ENCODE measurements at places on chromosomes 3 and 15. TPM values are rescaled to one million over a fixed set of nuclear protein-coding genes. Genes with fewer than 3 reads are reported as not detected.

- DNase-seq = no peak
Observed at GRCh38 chr3:58032186-58032585, 24.0 kb downstream of the FLNB start.

GRCh38 chr15:39362821-39363561, 217.9 kb upstream of the THBS1 start:
- no peak for DNase-seq

GRCh38 chr3:127834771-127835170, 12.5 kb upstream of the MGLL start:
- no peak for DNase-seq

GRCh38 chr3:10666621-10667020, 149.4 kb upstream of the SLC6A11 start:
- DNase-seq = no peak

GRCh38 chr3:148077318-148077923, 620.3 kb upstream of the AGTR1 start:
- no peak for DNase-seq

DNA sequence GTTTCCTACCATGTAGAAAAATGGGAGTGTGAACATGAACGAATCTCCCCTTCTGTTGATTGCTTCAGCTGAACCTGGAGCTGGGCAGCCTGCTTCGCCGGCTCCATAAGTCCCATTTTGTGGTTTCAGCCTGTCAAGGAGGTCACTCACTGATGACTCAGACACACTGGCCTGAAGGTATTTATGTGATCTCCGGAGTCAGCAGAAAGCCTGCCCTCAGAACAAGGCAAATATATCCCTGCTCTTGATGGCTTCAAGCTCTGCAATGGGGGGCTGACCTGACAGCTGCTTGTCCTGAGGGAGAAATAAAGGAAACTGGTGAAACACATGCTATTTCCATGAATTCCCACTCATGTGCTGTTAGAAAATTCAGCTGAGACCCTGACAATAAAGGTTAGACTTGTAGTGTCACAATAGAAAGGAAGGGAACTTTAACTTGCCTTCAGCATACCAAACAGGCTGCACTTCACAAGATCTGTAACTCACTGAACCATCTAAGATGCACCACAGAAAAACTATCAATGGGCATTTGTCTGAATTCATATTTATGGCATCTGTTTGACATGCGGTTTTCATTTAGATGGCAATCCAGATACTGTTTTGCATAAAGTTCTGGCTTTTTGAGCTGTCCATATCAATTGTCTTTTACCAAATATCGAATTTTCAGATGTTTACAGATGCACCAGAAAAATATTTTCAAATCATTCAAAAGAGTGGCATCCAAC, 282.0 kb upstream of the VEPH1 start:
- DNase-seq = no peak

GRCh38 chr15:68408971-68409370, 23.0 kb downstream of the ITGA11 start:
- no peak for DNase-seq

The CAMP gene
- total RNA-seq = not detected

The KIF15 gene
- 5.8 TPM for total RNA-seq

The C2CD4A gene
- total RNA-seq = 0.20 TPM

The NEO1 gene
- 157 TPM for total RNA-seq

Data from glutamatergic neuron (in vitro differentiated cells).